ENCODE measurements at places on chromosomes 1 and 21. TPM values are rescaled to one million over a fixed set of nuclear protein-coding genes. Genes with fewer than 3 reads are reported as not detected.

VANGL2 gene
- not detected for total RNA-seq

RNU1-3 gene
- under 0.01 TPM for total RNA-seq

LRRC53 gene
- not detected for total RNA-seq

DNA sequence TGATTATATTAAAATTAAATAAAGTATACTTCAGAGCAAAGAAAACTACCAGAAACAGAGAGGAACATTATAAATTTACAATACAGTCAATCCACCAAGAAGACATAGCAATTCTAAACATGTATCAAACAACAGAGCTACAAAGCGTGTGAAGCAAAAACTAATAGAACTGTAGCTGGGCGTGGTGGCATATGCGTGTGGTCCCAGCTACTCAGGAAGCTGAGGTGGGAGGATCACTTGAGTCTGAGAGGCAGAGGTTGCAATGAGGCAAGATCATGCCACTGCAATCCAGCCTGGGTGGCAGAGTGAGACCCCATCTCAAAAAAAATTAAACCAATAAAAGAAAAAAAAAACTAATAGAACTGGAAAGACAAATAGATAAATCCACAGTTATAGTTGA, 12.3 kb downstream of the CCDC185 start:
- DNase-seq: no peak

DNA sequence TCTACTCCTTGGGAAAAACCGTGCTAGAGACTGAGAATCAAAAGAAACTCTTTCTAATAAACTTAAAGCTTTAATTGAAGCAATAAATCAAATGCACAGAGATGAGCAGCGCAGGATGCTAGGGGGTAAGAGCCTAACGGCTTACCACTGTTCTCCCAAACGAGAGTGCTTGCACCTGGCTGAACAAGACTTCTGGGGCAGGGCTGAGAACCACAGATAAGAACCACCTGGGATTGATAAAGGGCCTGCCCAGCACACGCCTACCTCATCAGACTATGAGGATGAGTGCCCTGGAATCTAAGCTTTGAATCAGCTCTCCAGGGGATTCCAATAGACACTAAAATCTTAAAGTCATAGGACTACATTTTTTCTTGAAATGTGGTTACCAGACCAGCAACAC, 43.3 kb downstream of the KRTAP19-8 start:
- no peak for DNase-seq

Measured in GM23248 (cell line).